ENCODE measurements at places on chromosomes 1 and 21.

GRCh38 chr1:22544606-22545005 lies 18.7 kb upstream of the EPHA8 start:
- no peak for DNase-seq

DNA sequence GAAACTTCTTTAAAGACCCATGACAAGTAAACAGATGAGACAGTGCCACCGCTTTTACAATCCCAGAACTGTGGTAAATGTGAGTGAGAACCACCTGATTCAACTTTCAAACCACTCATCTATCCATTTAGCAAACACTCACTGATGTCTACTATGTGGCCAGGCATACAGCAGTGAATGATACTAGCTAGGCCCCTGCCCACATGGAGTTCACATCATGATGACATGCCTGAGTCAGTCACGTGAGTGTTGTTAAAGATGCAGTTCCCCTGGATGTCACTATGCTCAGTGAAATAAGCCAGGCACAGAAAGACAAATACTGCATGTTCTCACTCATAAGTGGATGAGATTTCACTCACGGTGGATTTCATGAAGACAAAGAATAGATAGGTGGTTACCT lies 28.4 kb downstream of the STX6 start:
- no peak for DNase-seq

DNA sequence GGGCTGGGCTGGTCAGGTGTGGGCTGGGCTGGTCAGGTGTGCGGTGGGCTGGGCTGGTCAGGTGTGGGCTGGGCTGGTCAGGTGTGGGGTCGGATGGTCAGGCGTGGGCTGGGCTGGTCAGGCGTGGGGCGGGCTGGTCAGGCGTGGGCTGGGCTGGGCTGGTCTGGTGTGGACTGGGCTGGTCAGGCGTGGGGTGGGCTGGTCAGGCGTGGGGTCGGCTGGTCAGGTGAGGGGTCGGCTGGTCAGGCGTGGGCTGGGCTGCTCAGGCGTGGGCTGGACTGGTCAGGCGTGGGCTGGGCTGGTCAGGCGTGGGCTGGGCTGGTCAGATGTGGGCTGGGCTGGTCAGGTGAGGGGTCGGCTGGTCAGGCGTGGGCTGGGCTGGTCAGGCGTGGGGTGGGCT lies 5.8 kb upstream of the FNDC10 start:
- no peak for DNase-seq

DNA sequence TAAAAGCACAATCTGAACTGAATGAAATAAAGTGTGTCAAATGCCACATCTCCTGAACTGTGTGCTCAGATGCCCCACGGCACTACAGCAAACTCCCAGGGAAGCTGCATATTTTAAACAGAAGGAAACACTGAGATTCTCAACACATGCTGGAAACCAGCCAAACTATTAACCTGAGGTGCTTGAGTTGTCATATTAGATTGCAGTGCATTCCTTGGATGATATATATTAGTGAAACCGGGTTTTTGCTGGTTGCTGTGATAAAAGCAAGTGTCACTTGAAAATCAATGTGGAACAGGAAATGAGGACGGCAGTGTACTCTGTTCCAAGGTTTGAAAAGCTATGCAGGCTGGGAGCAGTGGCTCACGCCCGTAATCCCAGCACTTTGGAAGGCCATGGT lies 8.7 kb downstream of the SYNJ1 start:
- DNase-seq: no peak

DNA sequence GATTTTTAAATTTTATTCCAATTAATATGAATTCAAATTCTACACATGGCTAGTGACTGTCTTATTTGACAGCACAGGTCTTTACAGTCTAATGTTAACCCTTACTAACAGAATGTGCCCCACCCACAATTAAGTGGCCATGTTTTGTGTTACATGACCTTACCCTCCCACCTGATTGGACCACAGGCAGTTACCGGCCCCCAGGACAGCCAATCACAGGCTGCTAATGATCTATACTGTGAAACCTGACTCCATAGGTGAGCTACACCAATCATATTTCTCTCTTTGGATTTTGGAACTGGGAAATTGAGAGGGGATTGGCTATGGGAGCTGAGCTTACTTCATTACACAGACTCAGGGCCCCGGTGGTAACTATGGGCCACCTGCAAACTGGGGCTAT lies 27.5 kb downstream of the ZP4 start:
- DNase-seq: no peak

DNA sequence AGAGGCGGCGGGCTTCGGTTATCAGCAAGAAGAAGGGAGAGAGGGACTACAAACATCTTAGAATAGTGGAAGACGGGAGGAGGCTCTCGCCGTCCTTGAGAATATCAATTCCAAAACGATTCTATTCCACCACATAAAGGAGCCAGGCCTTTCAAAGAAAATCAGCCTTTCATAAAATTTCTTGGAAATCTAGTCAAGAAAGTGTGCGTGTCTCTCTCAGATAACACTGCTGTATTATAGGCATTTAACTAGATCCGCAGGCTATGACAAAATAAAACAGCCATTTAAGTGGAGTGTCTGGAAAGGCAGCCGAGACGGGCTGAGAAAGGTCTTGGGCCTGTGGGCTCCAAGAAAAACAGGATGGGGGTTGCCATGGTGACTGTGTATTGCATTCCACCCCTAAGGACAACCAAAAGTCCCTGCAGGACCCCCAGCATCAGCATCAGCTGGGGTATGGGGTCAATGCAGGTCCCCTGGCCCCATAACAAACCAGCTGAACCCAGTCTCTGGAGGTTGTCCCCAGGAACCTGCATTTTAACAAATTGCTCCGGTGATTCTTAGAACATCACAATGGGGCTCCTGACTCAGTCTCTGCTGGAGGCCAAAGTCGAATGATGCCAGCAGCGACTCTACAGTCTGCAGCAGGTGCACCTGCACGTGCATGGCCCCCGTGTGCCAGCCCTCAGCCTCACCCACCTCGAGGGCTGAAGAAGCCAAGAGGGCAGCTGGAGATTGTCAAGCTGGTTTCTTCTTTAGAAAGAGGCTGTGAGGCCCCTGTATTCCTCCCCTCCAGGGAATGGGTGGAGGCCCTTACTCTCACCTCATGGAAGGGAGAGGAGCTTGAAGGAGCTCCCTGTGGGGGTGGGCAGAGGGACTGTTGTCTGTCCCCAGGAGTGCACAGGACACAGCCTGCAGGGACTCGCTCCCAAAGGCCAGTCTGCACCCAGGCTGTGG lies 287.4 kb downstream of the NPHP4 start:
- no peak for DNase-seq

DNA sequence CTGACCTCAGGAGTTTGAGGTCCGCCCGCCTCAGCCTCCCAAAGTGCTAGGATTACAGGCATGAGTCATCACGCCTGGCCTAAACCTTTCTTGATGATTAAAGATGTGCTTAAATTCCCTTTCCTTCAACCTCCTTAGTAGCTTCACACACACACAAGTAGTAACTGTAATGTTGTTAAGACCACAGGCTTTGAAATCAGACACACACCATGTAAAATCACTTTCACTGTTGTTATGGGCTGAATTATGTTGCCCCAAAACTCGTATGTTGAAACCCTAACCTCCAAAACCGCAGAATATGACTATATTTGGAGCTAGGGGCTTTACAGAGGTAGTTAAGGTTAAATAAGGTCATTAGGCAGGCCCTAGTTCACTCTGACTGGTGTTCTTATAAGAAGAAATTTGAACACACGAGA lies 180.2 kb downstream of the NR5A2 start:
- DNase-seq: no peak

- peak; percentile 56 for DNase-seq
Measured at GRCh38 chr1:155277902-155278688, 832 bp downstream of the HCN3 start.

- DNase-seq: no peak
Measured at GRCh38 chr1:230011333-230012092, 55.5 kb upstream of the GALNT2 start.

DNA sequence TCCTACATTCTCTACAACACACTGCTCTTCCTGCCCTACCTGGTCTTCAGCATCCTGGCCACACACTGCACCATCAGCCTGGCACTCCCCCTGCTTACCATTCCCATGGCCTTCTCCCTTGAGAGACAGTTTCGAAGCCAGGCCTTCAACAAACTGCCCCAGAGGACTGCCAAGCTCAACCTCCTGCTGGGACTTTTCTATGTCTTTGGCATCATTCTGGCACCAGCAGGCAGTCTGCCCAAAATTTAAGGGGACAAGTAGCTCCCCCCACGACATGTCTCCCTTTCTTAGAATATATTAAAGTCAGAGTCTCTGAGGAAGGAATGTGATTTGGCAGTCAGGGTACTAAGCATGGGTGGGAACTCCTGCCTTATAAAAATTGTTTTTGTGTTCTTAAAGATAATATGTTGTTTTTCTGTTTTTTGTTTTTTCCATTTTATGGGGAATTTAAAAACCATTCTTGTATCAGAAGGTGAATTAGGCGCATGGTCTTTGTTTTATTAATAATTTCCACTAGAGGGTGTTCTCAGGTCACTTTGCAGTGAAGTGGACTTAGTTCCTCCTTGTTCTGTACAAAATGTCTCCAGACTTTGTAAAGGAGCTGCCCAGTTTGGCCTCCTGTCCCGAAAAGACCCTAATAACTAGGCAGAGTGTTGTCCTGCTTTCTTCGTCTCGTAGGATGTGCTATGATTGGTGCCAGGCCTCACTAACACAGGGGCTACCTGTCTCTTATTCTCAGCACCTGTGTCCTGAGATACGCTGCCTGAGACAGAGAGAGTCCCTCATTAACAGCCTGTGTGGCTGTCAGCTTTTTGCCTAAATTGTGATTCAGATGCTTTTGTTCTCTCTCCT lies 13.1 kb downstream of the UBIAD1 start:
- DNase-seq: no peak

GRCh38 chr1:51086496-51087271 lies 15.3 kb upstream of the C1orf185 start:
- DNase-seq: no peak

DNA sequence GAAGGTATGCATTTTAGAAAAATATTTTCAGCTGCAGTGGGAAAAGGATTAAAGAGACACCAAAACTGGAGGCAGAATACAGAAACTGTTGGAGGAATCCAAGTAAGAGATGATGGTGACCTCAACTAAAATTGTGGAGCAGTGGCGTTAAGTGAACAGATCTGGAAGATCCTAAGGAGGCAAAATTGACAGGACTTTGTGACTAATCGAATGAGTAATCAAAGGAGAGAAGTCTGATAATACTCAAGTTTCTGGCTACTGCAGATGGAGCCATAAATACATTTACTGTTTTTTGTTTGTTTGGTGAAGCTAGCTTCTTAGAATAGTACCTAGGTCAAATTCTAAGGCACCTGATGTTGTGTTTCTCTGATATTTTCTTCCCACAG lies 3.1 kb downstream of the CTBS start:
- no peak for DNase-seq

DNA sequence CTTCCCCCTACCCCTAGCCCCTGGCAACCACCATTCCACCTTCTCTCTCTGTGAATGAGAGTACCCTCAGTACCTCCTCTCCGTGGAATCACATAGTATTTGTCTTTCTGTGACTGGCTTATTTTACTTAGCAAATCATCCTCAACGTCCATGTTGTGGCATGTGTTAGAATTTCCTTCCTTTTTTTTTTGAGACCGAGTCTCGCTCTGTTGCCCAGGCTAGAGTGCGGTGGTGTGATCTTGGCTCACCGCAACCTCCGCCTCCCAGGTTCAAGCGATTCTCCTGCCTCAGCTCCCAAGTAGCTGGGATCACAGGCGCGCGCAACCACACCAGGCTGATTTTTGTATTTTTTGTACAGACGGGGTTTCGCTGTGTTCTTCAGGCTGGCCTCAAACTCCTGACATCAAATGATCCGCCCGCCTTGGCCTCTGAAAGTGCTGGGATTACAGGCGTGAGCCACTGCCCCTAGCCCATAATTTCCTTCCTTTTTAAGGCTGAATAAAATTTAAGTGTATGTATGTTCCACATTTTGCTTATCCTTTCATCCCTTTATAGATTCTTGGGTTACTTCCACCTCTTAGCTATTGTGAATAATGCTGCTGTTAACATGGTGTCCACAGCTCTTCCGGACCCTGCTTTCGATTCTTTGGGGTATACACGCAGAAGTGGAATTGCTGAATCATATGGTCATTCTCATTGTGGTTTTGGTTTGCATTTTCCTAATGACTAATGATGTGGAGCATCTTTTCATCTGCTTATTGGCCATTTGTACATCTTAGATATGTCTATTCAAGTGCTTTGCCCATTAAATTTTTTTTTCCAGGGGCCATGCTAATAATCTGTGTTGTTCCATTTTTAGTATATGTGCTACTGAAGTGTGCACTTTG lies 32.3 kb downstream of the ERRFI1 start:
- no peak for DNase-seq

GRCh38 chr1:207817166-207817565 lies 65.3 kb downstream of the CD46 start:
- DNase-seq: no peak

- DNase-seq: no peak
Measured at GRCh38 chr1:25748531-25749205, 51.3 kb upstream of the SELENON start.

GRCh38 chr1:153816283-153816889 lies 41.2 kb downstream of the SLC27A3 start:
- DNase-seq: no peak

DNA sequence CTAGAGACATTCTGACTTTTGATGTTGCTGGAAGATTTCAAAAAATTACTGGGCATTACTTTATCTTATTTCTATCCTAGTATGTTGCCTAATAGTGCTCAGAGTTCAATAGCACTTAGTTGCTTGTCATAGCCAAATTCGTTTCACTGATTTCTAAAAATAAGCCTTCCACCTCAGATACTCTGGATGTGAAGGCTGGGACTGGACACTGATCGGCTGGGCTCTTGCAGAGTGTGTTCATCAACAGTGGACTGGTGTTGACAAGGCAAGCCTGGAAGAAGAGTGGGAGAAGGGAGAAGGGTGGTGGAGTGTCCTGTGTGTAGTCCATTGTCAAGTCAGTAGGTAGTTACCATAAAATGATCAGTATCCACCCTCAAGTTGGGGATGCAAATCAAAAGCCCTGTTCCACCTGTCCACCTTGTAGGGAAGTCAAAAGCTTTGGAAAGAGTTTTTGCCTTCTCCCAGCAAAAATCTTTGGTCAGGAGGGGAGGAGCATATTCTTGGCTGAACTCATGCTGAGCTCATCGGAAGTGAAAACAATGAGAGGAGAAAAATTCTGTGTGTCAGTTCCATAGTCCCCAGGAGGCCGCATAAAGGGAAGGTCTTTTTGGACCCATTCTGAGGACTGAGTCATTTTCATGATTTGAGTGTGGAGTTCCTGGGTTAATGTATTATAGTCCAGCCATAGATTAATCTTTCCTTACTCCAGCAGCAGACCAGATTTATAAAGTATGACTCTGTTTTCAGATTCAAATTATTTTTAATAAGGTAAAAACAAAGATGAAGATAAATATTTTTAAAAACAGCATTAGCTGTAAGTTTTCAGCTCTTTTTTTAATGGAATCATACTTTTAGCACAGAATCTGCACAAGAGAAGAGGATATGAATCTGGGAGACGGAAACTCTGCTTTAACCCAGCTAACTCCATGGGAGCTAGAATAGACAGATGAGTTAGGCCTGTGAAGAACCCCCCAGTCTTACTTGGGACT lies 99.5 kb upstream of the BMP8A start:
- no peak for DNase-seq

Data from stimulated activated CD4-positive, alpha-beta T cell treated with anti-CD3 and anti-CD28 coated beads, TNF-alpha, amount 100 ng/mL, for 4 hours (primary cell).